ENCODE measurements at places on chromosomes 13 and 19.
A peak's percentile ranks its signal among the peaks of the same experiment; 100 is the strongest.

- no peak for DNase-seq
These were observed 17.3 kb downstream of the C19orf81 start for GRCh38 chr19:50666346-50667176.

DNA sequence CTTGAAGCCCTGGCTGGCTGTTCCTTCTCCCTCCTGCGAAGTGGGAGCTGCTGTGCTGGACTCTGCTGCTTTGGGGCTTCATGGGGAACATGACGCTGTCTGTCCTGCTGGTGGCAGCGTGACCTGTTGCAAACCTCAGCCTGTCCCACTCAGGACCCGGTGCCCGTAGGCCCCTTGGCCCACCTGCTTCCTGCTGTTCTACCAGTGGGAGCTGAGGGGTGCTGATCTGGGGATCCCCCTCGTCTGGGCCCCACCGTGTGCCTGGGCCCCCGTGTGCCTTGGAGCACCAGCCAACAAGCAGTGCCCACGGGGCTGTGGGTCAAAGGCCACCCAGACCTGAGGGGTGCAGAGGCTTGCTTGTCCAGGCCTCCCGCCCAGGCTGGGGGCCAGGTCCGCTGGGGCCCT is 5.3 kb downstream of the SPPL2B start:
- no peak for DNase-seq

DNA sequence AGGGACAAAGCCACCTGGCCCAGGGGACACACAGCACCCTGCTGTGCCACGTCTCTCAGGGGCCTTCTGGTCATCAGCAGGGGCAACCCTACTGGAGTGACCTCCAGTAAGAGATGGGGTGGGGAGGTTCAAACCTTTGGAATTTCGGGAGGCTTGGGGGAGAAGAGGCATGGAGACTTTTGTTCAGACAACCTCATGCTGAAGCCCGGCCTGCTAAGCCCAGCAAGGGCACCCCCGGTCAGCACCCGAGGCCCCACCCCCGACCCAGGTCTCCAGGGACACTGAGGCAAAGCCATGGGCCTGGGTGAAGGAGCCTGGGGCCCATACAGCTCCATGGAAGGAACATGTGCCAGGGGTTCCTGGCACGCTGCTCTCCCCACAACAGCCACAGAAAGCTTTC is 23.3 kb downstream of the ZNF787 start:
- DNase-seq, result no peak

- DNase-seq, result no peak
These were observed 306 bp downstream of the SUGT1 start for GRCh38 chr13:52652980-52653303.

- DNase-seq, result no peak
These were observed 151.3 kb downstream of the CYSLTR2 start for GRCh38 chr13:48804821-48805601.

GRCh38 chr19:4749870-4750590 is 26.4 kb upstream of the DPP9 start:
- no peak for DNase-seq

DNA sequence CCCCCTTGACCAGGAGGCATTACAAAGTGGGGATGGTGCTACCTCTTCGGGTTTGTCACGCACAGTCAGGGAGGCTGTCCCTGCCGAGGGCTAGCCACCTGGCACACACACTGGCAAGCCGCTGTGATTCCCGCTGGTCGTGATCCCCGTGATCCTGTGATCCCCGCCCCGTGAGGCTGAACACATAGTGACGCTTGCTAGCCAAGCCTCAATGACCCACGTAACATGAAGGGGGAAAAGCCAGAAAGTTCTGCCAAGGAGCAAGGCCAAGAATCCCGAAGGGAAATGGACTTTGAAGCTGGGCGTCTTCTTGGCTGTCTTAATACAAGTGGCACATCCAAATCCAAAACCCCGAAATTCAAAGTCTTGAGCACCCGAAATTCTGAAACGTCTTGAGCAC is 13.7 kb downstream of the LDLR start:
- DNase-seq, result no peak

GRCh38 chr13:20706661-20707060 is 3.2 kb downstream of the IL17D start:
- DNase-seq, result no peak

DNA sequence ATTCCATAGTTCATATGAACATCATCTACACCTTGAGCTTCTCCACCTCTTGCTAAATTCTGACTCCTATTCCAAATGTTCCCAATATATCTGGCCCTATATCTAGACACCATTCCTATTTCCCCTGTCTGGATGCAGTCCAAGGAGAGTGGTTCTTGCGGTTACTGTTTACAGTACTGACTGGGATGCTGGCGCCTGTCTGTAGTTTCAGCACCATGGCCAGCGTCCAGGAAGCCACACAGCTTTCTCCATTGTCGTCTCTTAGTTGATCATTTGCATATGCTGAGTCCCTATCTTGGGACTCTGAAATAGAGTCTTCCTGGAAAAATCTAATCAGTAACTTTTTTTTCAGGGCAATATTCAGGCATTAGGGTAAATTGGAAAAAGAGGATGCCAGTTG is 14.9 kb downstream of the LAIR2 start:
- peak; percentile 59 for DNase-seq

DNA sequence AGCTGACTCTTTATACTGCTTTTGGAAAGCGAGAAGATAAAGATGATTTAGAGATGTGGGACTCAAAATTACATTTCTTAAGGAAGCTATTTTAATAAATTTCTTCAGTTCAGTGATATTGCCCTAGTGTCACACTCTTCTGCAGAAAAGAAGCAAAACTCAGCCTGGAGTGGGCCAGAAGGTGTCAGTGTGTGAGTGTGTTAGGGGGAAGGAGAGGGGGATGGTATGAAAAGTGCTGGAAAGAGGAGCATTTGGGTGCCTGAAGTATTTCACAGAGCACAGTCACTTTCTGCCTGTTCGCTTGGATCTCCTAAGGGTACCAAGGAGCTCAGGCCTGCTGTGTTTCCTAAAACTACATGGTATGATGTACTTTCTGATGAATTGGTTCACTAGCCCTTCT is 84.5 kb upstream of the FRY start:
- DNase-seq, result no peak

GRCh38 chr13:40148742-40149141 is 493.3 kb downstream of the COG6 start:
- no peak for DNase-seq

DNA sequence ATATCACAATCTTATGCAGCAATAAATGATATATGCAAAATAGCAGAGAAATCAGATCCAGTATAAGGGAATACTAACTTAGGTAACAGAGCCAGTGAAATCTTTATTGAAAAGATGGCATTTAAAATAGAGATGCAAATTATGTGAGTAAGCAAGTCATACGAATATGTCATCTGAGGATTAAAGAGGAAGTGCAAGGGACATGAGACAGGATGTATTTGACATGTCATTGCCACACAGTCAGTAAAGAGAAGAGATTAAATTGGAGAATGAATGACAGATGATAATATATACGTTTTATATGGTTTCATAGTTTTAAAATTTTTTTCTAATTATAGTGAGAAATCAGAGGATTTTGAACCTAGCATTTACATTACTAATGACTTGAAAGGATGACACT is 426.4 kb downstream of the SLITRK5 start:
- no peak for DNase-seq

GRCh38 chr13:49938314-49938713 is 2.2 kb upstream of the SPRYD7 start:
- DNase-seq, result no peak

DNA sequence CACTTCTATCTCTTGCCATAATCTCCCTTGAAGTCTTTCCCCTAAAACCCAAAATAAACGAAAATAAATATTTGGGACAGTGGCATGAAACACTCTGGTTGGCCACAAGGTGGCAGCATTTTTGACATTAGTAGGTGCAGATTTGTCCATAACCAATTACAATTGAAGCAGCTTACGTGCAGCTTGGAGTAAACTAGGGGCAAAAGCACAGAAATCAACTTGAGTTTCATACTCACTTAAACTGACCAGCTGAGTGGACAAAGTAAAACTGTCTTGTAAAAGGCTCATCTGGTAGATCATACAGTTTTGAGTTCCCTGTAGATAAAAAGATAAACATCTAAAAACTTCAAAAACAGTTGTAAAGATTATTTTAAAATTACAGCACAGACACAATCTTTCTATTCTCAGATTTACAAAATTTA is 18.8 kb downstream of the PDCD5 start:
- DNase-seq, result peak; percentile 54

- DNase-seq, result no peak
These were observed 102.1 kb upstream of the FNDC3A start for GRCh38 chr13:48873587-48873986.

DNA sequence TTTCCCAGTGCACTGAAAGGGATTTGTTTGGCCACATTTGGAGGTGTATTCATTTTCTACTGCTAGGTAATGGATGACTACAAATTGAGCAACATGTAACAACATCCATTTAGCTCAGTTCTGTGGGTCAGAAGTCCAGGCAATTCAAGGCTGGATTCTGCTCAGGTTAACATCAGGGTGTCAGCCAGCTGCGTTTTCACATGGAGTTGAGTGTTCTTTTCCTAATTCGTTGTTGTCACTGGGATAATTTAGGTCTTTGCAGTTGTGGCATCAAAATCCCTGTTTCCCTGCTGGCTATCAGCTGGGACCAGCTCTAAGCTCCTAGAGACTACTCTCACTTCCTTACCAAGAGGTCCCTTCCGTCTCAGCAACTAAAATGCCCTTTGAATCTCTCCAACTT is 25.4 kb downstream of the MIR17HG start:
- no peak for DNase-seq

DNA sequence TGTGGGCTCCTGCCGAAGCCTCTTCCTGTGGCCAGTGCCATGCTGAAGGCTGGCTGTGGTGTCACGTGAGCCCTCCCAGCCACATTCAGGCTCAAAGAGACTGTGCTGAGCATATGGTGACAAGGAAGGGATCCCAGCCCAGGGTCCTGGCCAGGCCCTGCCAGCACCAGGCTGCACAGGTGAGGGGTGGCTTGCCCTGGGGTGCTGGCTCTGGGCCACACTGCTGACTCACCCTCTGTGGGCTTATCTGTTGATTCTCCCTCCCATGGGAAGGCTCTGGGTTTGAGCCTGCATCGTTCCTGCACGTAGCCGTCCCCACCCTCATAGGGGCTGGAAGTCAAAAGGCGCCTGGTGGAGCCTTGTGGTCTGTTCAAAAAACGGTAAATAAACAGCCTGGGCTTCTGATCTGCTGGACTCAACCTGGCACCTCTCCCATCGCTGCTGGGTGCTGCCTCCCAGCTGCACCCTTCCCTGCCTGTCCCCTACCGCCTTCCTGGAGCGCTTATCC is 31.1 kb downstream of the DNM2 start:
- DNase-seq, result no peak
